ENCODE measurements at places on chromosomes 5 and 9.

- no peak for DNase-seq
Measured at GRCh38 chr5:452978-453710, 10.2 kb downstream of the EXOC3 start.

- peak; percentile 61 for DNase-seq
Measured at GRCh38 chr9:1018121-1018520, 32.0 kb upstream of the DMRT2 start.

DNA sequence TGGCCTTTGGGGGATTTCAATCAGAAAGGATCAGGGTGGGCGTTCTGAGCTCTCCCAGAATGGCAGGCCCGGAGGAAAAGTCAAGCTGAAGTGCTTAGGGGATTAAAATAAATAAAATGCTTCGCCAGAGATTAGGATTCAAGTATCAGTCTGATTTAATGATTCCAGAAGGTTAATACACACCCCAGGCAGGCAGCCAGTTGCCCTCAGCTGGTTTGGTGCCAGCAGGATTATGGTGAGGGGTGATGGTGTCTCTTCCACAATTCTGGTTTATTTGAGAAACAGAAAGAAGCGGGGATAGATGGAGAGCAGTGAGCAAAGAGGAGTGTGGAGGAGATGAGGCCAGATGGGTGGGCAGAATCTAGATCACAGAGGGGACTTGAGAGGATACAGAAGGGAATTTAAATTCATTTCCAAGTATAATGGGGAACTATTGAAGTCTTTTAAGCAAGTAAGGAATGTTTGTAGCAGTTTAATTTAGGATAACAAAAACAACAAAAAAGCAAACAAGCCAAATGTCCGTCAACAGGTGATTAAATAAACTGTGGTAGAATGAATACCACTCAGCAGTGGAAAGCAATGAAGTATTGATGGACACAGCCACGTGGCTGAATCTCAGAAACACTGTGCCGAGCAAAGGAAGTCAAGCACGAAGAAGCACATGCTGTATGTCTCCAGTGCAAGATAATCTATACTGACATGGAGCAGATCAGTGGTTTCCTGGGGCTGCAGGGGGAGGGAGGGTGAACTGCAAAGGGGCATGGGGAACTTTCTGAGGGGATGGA is 297.7 kb downstream of the MSX2 start:
- no peak for DNase-seq

GRCh38 chr9:33167972-33168461 is 881 bp upstream of the B4GALT1 start:
- DNase-seq: peak; percentile 39

GRCh38 chr9:137157618-137158415 is 12.0 kb downstream of the LRRC26 start:
- DNase-seq: no peak

- no peak for DNase-seq
Measured at GRCh38 chr5:131466171-131466766, 168.8 kb downstream of the RAPGEF6 start.

DNA sequence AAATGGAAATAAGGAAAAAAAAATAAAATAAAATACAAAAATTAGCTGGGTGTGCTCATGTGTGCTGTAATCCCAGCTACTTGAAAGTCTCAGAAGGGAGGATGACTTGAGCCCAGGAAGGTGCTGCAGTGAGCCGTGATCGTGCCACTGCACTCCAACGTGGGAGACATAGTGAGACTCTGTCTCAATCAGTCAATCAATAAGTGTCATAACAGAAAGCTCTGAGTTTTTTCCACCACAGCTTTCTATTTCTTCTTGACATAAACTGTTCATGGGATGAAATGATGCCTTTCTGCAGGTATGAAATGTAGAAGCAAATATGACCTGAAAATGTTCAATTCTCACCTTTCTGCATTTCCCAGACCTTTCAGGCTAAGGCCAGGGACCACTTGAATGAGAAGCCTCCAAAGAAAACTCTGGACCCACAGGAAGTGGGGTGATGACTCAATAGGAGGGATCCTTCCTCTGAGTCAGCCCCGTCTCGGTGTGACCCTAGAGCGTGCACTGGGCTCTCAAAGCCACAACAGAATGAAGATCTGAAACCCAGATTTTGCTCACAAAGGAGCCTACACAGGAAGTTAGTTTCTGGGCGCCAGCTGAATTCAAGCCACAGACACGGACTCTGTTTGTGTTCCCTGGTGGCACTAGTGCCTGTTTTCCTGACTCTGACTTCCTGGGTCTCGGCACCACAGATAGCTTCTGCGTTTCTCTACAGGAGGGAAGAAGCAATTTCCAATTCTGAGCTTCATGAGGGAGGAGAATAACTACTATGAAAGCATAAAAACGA is 62.0 kb downstream of the ANKH start:
- peak; percentile 87 for DNase-seq

DNA sequence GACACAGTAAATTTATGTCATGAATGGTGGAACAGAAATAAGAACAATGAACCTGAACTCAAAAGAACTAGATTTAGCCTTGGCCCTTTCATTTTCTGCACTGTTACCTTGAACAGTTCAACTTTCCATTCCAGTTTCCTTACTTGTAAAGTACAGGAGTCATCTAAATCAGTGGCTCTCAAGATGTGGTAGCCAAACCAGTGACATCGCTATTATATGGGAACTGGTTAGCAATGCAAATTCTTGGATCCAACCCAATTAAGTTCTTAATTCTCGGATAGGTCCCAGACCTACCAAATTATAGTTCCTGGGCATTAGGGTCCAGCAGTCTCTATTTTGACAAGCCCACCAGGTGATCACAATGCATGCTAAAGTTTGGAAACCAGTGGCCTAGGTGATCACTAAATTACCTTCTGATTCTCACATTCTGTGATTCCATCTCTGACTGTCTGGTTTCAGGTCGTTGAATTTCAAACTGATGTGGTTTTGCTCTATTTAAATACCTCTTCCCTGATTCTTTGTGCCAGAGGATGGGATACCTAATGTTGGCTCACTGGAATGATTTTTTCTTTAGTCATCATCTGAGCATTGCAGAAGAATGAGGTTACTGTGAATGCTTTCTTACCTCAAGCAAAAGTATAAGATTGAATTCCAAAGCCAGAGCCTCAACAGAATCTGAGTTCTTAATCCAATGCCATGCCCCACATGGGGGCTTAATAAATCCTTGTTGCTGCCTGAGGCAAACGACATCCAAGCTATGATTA is 253.8 kb downstream of the ENC1 start:
- no peak for DNase-seq

DNA sequence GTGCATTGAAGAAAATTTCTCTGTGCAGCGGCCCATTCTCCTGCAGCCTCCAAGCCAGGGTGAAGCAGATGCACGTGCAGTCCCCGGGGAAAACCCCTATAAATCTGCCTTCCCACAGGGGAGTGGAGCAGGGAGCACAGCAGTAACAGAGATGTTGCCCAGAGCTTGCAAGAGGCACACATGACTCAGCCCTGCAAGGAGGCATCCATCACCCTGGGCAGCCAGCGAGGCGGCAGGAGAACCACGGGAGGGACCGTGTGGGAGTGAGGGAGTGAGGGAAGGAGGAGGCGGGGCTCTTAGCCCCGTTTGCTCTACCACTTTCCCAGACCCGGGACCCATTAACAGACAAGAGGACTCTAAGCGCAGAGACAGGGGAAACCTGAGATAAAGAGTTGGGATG is 96.2 kb upstream of the ARAP3 start:
- peak; percentile 8 for DNase-seq

DNA sequence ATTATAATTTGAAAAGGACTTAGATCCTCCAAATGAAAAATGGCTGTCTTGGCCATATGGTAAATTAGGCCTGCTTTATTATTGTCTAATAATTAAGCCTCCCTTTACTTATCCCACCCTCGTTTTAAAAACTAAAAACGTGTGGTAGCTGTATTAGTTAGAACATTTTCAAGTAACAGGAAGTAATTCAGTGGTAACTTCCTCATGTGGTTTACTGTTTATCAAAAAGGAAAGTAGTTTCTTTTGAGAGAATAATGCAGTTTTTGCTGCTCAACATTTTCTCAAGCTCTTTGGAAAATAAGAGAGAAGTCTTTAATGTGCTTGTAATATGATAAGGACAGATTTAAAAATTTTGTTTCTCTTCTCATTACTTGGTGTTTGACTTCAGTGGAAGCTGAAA is 26.0 kb downstream of the ZCCHC7 start:
- peak; percentile 61 for DNase-seq

GRCh38 chr5:119420169-119420568 is 32.1 kb upstream of the HSD17B4 start:
- no peak for DNase-seq

- DNase-seq: no peak
Measured at GRCh38 chr5:68538814-68539420, 323.4 kb downstream of the PIK3R1 start.

DNA sequence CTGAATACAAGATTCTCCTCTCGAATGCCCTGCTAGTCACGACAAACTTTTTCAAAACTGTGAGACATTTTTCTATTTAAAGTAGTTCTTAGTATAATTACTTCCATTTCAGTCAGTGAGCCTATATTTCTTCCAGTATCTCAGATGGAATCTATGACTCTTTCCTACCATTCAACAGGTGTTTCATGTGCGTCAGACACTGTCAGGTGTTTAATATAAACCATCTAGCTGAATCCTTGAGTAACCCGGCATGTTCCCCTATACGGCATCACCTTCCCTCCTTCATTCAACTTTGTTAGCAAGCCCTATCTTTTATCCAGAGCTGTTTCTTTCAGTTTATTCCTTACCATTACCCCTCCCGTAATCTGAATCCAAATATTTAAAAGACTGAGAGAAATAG is 418.8 kb downstream of the RAB3C start:
- DNase-seq: no peak

GRCh38 chr5:166845044-166845443 is 1446.4 kb upstream of the WWC1 start:
- DNase-seq: no peak

GRCh38 chr5:71564895-71565294 is 22.2 kb upstream of the MCCC2 start:
- DNase-seq: no peak

DNA sequence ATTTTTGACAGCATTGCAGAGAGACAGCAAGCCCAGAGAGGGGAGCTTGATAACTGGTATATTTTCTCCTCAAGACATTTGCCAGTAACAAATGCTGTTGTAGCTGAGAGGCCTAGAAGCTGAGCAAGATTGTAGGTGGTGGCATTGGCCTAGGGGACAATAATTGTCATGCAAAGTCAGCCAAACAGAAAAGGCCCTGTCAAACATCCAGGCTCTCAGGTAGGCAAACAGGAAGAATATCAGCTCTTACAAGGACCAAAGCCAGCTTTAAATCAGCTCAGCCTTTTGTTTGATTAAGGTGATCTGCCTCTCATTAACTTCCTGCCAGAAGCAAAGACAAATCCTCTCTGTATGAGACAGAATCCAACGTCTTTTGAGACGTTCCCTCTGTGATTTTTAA is 29.7 kb upstream of the BARX1 start:
- no peak for DNase-seq

DNA sequence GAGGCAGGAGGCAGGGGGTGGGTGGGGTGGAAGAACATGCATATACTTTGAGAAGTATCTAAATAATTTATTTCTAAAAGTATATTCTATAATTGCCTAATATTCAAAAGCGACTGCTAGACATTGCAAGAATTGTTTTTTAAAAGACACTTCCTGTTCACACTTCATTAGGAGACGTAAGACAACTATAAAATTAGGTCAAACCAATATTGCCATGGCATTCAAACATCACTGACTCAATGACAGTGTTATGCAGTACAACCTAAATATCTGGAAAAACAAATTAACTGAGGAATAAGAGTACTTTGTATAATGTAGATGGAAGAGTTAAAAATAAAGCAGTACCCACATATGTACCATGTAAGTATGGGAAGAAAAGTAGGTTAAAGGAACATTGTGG is 4.5 kb downstream of the CCNH start:
- DNase-seq: no peak

GRCh38 chr5:134048864-134049263 is 44.1 kb upstream of the VDAC1 start:
- DNase-seq: no peak

DNA sequence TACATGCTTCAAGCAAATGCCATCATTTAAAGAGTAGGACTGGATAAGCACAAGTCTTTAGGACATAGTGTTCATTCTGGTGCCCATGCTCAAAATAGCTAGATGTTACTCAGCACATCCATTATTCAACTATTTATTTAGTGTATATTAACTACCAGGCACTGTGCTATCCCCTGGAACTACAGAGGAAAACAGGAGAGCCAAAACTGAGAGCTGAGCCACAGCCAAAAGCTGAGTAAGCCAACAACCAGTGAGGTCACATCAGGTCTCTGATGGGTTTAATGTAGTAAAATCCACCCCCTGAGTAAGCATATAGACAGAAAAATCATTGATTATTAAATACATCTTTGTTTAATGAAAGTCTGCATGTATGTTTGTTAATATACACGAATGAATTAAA is 469.3 kb upstream of the DMAC1 start:
- DNase-seq: no peak

DNA sequence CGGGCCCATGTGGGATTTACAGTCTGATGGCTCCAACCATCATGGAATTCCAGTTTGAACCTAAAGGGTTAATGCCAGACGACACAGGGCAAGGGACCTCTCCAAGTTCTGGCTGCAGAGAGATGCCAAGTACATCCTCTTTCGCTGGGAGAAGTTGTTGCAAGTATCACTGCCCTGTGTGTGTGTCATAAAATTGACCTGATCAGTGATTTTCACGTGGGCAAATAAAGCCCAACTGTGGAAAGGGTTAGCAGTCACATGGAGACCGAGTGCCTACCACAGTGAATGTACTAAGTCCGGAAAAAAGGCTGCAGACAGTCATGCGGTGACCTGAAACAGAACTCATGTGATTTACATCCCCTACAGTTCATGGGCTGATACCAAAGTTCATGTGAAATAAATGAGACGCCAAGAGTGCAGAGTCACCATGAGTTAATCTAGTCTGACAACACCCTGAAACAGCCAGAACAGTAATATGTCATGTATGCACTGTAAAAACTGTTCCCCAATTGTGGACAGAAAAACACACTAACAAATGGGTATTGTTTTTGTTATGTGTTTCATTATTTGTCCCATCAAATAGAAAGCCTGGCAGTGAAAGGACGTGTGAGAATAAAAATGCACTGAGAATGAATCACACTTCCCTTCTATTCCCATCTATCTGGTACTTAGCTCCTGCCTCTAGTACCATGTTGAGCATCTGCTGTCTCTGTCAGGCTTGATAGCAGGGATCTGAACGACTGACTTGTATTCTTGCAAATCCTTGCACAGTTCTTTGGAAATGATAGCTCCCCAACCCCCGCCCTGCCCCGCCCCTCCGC is 115.7 kb downstream of the SUSD1 start:
- DNase-seq: no peak

DNA sequence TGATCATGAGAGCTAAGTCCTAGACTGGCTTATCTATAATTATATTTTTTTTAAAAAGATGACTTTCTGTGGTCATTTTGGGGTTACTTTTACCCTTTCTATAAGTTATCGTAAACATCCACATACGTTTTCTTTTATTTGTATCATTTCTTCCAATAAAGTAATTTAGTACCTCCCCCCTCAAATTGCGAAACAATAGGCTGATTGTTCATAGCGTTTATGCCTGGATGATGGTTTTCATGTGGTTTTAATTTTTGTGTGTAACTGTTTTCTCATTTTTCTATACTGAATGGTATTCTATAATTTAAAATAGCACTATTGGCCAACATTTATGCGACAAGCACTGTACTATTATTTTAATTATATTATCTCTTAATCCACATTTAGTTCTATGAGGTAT is 44.5 kb downstream of the SMC5 start:
- DNase-seq: no peak

- DNase-seq: no peak
Measured at GRCh38 chr5:167969998-167970397, 321.4 kb upstream of the WWC1 start.

All from OCI-LY7 (cell line).